Activated CD4-positive, alpha-beta T cell treated with anti-CD3 and anti-CD28 coated beads for 24 hours (primary cell): ENCODE measurements at places on chromosomes 6 and 20.

DNA sequence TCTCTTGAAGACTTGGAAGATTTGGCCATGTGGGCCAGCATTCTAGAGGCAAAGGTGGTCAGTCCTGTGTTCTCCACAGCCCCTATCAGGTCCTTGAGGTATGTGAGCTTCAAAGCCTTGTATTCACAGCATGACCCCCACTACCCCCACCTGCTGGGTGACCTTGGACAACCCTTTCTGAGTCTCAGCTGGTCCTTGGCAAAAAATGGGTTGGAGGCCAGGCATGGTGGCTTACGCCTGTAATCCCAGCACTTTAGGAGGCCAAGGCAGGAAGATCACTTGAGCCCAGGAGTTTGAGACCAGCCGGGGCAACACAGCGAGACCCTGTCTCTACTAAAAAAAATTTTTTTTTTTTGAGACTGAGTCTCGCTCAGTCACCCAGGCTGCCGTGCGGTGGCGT, 42.6 kb downstream of the UBE2V1 start:
- no peak for DNase-seq

DNA sequence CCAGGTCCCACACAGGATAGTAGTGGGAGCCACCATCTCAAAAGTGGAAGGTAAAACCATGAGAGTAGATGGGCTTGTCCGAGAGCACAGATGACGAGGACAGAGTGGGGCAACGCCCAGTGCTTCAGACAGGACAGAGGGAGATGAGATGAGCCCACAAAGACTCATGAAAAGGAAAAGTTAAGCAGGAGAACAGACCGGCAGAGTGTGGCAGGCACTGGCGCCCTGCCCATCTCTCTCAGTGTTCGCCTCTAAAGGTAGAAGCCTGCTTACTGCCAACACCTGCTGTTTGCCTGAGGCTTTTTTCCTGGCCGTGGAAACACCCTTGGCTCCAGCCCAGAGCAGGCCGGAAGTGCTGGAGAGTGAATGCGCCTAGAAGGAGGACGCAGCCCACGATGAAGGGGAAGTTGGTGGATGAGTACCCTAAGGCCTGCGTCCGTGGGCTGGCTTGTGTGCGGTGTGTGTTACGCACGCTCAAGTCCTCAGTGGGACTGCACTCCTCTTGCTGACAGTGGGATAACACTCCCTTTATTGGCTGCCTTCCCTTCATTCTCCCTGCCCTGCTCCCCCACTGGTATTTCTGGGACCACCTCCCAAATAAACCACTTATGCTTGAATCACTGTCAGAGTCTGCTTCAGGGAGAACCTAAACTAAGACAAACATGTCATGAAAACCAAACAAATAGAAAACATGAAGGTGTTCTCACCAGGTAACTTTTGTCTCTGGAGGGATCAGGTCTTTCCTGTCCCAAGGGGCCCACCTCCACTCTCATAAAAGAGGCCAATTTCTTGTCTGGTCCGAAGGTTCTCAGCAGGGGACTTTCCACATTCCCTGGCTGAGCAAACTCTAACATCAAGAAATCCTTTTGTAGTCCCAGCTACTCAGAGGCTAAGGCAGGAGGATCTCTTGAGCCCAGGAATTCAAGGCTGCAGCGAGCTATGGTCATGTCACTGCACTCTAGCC, 9.1 kb upstream of the FOXP4 start:
- no peak for DNase-seq

GRCh38 chr6:109241199-109241598, 141.1 kb downstream of the CD164 start:
- DNase-seq: no peak

DNA sequence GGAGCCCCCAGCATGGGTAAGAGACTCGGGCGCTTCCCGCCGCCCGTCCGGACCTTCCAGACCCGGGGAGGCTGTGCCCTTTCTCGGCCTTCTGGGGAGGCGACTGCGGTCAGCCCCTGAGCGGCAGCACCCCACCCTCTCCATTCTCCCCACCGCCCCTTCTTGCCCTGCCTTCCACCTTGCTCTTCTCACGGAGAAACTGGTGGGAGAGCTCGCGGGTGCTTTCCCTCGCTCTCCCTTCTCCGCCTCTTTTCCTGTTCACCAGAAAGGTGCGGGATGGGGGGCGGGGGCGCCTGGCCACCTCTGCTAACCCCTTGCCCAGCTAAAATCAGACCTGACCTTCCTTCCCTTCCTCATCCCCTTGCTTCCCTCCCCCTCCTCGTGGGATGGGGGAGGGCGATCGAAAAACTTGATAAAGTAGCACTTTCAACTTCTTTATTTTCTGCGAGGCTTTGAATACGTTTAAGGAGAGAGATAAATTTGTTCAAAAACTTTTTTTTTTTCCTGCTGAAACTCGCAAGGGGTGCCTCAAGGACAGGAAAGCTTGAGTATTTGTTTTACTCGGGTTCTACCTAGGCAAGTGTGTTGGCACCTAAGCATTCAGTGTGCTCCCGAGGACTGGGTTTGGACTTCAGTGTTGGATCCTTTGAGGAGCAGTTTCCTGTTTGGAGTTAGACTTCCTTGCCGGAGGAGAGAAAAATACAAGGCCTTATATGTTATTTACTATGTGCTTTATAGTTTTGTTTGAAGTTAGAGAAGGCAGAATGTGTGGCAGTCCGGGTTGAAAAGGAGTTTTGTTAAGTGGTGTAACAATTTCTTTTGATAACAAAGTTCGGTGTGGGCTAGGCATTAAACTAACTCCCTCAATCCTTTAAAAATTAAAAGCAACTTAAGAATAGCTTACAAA, 897 bp downstream of the CD2AP start:
- DNase-seq: no peak

DNA sequence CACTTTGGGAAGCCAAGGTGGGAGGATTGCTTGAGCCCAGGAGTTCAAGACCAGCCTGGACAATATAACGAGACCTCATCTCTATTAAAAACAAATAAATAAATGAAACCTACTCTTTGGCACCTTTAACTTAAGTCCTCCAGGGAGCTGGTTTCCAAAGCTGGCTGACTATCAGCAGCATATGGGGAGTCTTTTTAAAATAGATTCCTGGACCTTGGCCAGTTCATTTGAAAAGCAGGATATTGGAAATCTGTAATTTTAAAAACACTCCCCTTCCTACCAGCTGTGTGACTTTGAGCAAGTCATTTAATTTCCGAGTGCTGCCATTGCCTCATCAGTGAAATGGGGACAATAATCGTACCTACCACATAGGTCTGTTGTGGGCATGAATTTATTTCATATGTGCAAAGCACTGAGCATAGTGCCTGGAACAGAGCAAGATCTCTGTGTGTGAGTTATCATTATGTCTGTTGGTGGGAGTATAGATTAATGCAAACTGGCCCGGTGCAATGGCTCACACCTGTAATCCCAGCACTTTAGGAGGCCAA, 40.9 kb upstream of the PTPN1 start:
- no peak for DNase-seq

DNA sequence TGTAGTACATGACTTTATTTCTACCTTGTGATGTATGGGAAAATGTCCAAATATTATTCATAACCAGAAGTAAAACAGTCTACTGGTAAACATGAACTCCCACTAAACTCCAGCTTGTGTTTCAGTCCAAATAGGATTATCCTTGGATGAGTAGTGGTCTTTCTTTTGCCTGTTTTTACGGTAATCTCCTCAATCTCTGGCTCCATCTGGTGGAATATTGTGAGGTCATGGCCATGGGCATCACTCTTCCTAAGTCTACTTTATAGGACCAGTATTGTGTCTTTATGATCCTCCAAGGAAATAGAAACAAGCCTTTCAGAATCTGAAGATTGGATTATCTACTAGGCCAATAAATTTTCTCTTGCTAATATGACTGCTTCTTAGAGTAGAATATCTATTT, 505.0 kb downstream of the BMP2 start:
- DNase-seq: no peak

DNA sequence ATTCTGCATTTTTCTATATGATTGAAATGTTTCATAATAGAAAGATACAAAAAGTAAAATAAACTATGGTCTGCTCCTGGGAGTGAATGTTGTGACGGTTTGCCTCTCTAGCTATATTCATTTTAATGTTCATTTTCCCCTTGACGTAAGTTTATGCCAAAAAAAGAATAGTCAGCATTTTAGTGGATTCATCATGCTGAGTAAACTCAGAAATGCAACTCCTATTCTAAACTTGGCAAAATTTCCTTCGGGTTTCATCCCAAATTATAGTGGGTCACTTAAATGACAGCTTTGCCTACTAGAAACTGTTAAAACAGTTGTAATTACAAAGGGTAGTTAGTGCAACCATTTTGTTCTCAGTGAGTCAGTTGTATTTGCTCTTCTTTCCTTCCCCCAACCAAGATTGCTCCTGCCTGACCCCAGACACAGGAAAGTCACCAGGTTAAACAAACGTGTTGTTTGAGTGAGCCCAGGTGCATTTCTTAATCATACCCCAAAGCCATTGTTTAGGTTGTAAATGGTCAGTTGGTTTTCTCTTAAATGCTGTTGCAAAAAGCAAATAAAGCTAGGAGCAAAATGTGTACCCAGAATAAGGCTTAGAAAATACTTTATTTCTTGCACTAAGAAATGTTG, 482.3 kb upstream of the SOX4 start:
- no peak for DNase-seq

DNA sequence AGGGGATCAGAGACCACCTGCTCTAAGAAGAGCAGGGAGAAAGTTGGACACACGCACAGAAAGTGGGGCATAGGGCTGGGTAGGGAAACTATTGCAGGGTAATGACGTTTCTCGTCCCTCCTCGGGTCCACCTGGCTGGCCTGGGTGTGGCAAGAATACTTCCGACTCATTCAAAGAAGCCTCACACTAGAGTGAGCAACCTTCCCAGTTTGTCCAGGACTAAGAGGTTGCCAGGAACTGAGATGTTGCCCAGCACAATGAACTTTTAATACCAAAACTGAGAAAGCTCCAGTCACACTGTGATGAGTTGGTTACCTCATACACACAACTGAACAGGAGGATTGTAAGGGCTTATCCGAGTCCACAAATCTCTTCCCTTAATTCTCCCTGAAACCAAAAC, 74.5 kb upstream of the ADGRF1 start:
- DNase-seq: no peak

DNA sequence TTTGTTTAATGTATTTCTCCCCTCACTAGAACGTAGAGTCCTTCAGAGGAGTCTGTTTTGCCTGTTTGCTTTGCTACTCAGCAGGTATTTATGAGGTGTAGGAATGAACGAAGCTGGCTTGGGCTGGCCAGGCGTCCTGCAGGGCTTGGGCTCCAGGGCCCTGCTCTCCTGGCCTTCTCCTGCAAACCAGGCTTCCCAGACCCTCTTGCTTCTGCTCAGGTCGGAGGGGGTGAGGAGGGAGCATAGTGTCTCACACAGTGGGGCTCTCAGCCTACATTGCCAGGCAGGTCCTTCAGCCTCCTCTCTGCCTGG, 24.6 kb upstream of the MLN start:
- DNase-seq: no peak

DNA sequence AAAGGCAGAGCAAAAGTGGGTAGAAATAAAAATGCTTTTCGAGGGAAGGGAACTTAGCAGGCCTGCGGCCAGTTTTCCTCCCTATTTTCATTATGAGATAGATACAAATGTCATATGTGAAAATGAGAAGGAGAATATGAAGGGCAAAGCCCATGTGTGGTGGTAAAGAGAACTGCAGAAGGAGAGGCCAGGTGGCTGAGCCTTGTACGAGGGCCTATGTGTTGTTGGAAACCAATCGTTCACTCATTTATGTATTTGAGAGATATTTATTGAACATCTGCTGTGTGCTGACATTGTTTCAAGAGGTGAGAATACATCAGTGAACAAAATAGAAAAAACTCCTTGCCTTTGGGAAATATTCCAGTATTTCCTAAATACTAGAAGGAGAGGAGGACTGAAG, 147.7 kb downstream of the SH3BGRL2 start:
- no peak for DNase-seq

GRCh38 chr20:25310268-25310920, 62.5 kb downstream of the PYGB start:
- DNase-seq: peak; percentile 28

DNA sequence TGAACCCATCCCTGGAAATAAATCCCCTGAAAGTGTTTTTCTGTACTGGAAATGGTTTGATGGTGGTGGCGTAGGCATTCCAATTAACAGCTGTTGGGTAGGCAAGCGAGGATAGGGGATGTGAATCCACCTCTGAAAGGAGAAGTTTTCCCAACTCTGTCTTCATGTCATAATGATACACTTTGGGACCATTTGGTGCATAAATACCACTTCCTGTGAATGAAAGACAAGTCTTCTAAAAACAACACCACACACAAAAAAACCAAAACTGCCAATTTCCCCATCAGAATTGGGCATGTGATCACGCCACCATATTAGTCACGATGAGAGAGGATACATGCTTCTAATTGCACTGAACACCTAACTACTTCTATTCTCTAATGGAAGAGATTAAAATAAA, 6.4 kb downstream of the VNN2 start:
- DNase-seq: no peak

DNA sequence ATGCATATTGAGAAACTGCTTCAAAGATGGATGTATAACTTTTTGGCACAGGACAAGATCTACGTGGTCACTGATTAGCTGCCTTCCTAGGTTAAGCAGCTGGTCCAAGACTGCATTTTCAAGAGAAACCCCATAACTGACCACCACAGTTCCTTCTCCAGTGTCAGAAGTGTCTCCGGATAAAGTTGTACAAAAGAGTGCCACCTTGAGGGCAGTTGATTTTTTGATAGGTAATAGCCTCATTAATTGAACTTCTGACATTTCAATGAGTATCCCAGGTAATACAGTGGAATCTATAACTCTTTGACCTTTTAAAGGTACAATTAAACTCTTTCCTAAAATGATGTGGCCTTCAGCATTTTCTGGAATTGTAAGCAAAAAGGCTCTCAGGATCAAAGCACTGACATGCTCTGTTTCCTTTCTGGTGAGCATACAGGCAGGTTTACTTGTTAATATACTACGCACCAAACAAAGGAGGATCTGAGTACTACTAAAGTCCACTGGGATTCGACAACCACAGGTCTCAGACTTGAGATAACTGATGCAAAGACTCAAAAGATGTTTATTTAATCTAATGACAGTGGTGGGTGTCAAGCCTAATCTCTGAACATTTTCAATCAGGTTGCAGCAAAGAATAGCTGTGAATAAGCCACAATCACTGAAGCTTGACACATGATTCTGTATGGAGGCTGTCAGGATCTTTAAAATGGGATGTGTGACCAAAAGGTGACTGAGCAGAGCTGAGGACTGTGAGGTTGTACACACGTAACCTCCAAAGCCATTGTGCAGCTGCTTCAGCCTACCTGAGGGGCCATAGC, 21.2 kb downstream of the MKKS start:
- DNase-seq: no peak

DNA sequence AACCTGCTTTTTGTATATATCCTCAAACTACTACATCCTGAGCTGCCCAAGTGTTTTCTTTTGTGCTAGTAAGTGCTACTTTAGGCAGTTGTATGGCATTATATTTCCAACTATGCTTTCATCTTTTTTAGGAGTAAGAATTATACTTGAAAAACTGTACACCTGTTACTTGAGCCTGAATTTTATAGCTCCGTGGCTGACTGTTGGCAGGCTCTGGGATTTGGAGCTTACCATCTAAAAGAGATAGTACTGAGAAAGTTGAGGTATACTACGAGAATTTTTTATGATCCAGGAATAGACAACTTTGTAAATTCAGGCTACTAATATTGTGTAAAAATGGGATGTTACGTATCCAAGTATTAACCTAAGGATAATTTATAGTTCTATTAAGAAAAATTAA, 32.4 kb downstream of the RNF217 start:
- no peak for DNase-seq

GRCh38 chr6:106510090-106510970, 119.0 kb downstream of the RTN4IP1 start:
- DNase-seq: no peak

GRCh38 chr20:64140061-64140931, 24.0 kb upstream of the MYT1 start:
- DNase-seq: no peak

GRCh38 chr6:110738899-110739365, 76.3 kb downstream of the CDK19 start:
- DNase-seq: no peak
